Stimulated activated naive CD4-positive, alpha-beta T cell treated with Interleukin-2 at 50 U/mL for 16 hours (primary cell): ENCODE measurements at places on chromosomes 2 and 18.

DNA sequence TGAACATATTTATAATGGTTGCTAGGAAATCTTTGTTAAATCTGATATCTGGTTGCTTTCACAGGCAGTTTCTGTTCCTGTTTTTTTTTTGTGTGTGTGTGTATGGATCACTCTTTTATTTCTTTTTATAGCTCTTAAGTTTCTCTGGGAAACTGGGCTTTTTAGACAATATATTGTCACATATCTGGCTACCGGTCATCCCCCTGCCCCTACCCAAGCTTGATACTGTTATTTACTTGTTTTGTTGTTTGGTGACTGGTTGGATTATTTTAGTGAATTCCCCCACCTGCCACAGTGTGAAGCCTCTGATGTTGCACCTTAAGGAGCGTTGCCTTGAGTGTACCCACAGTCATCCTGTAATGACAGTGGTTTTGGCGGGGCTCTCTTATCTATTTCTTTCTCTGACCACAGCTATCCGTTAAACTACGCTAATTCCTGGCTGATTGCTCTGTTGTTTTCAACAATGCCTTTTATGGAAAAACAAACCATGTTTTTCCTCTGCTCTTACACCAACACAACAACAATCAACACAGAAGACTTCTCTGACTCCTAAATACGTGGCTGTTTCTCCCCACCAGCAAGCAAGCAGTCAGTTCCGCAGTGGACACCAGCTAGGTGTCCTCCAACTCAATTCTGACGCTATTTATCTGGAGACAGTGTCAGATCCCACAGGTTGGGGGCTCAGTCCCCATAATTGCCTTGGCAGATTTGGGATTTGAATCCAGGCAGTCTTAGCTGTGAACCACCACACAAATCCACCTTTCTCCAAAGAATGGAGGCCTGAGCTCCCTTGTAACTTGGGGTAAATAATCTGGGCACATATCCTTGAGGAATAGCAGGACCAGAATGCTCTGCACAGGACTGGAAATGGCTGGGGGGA is 10.9 kb downstream of the GNLY start:
- DNase-seq, result no peak

GRCh38 chr2:184032983-184033382 is 565.3 kb upstream of the ZNF804A start:
- no peak for DNase-seq

DNA sequence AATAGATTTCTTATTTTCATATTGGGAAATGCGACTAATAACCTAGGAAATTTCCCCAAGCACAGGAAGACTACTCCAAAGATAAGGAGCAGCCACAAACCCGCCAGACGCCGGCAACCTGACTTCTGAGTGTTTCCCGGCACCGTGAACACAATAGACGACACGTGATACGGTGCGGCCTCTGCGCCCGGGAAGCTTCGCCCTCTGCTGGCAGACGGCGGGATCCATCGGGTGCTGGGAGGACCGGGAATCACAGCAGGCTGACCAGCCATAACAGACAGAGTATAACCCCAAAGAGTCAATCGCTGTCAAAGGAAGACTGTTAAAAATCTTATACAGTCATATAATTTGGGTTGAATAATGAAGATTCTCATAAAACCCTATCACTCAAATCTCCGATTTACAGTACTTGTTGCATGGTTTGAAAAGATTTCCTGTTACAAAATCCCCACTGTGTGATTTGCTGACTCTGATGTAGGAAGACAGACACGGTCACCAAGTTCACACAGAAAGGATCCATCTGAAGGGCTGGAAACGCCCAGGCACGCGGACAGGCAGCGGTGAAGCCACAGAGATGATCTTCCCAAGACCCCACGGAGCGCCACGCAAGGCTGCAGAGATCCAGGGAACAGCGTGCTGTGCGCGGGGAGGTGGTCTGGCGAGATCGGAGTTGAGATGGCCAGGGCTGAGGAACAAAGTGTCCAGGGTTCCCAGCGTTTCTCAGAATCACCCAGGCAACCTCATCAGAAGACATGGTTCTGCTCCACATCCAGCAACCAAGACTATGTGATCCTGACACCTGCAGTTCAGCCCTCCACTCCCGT is 73.8 kb downstream of the EIPR1 start:
- peak; percentile 71 for DNase-seq

DNA sequence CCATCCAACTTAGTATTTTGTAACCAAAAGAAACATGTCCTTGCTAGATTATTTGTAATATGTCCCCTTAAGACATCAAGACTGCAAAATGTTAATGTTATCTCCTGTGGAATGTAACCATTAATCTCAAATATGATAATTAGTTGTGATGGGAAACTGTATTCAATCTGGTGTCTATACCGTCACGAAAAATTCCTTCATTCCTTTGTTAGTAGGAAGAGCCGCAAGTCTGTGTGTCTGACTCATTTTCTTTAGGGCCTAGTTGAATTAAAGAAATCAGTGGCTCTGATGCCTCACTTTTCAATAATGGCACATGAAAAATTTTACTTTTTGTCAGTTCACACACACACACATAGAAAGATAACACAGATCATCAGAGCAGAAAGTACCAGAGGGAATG is 127.1 kb upstream of the CHAC2 start:
- no peak for DNase-seq

DNA sequence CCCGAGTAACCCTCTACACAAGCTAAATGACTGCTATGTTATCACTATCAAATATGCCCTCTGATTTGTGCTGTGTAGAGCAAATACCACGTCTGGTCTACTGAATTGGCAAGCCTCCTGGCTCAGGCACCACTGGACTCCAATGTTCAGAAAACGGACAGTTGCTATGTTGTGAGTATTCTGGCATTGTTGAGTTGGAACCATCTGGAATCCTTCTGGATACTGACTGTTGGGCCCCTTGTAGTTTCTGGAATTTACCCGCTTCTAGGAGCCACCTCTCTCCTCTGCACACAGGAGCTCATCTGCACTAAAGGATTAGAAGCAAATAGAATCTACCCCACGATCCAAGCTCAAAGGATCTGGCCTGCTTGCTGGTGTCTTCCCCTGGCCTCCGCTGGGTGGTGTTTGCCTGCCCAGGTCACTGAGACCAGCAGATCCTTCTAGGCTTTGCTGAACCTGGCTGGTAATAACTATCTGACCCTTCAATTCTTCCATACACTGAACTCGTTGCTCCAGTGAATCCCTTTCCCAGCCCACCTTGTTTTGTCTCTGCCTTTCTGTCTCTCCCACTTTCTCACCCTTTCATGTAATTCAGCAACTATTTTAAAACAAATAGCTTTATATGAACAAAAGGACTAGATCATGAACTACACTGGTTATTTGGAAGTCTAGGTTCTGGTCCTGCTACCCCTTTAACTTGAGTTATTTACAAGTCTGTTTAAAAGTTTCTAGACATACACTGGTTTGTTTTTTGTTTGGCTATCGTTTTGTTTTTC is 2.1 kb upstream of the HAAO start:
- no peak for DNase-seq

DNA sequence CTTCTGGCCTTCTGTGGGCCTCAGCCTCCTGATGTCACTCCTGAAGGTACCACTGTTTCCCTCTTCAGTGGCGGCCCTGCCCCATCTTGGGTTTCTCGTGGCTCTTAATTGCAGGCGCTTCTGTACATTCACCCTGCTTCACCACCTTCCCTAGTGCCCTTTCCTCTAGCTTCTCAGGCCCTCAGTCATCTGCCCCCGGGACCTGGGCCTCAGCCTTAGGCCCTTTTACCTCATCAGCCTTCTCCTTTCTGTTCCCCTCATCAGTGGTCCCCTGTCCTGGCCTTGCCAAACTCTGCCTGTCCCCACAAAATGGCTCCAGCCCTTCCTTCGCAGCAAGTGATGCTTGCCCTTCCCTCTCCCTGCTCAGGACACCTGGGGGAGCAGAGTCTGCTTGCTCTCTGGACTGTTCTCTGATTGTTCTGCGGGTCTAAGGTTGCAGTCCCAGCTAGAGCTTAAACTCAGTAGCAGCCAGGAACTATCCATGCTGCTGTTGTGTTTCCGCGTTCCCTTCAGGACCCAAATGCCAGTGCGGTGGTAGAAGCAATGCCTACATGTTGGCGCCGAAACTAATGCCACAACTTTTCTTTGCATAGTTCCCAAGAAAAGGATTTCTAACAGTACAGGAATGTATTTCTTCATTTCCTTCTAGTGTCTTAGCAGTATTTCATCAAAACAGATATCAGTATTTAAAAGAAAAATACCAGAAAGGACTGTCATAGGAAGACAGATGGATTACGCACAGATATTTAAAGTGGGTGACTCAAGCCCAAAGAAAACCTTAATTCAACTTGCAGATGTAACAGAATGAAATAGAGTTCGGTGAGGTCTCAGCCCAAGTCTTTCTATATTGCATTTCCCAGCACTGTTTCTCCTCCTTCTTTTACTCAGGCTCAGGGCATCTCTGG is 7.5 kb downstream of the ASB1 start:
- no peak for DNase-seq

GRCh38 chr2:38533180-38533579 is 69.5 kb downstream of the HNRNPLL start:
- no peak for DNase-seq

GRCh38 chr2:5391362-5391761 is 300.8 kb upstream of the SOX11 start:
- DNase-seq, result no peak

DNA sequence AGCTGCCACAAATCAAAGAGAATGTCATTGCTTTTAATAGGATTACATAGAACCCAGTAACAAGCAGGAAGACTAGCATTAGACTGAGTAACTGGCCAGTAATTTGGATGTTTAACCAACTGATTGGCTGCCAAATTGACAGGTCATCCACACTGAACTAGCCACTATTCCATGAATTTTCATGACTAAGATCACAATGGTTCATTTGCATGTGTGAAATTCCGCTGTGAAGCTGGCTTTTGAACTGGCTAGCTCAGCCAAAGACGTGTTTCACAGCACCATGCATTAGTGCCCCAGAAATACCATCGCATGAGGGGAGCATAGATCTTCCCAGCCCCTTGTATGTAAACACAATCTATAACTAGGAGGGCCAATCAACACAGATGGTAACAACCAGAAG is 649.8 kb downstream of the ARHGAP15 start:
- DNase-seq, result no peak
